ENCODE measurements at places on chromosomes 5 and 9.

GRCh38 chr9:135971111-135971766 lies 10.1 kb upstream of the UBAC1 start:
- no peak for DNase-seq

DNA sequence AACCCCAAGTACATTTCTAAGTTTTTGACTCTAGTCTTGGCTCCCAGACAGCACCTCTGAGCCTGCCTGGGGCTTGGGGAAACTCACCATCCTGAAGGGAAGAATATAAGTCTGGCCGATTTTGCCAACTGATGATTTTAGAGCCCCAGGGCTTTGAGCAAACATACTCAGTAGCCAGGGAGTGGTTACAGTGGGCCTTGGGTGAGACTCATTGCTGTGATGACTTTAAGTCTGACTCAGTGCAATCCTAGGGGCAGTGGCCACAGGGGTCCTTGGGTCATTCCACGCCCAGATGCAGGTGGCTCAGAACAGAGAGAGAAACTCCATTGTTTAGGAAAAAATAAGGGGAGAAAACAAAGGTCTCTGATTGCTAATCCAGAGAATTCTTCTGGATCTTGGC lies 312.0 kb upstream of the EDIL3 start:
- DNase-seq, result no peak

DNA sequence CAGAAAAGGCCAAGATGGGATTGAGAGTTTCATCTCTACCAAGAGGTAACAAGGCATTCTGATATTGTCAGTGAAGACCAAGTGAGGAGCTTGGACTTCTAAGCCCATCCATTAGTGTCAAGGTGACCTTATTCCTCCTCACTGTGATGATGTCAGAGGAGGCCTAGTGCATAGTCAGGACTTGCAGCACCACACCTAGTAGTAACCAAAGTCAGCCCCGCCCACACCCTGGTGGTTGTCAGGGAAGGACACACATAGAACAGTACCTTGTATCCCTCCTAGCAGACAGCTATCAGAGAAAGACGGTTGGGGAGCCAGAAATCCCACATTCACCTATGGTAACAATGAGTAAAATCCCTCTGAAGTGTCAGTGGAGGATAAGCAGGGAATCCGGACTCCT lies 111.7 kb downstream of the AP3B1 start:
- DNase-seq, result peak; percentile 19

DNA sequence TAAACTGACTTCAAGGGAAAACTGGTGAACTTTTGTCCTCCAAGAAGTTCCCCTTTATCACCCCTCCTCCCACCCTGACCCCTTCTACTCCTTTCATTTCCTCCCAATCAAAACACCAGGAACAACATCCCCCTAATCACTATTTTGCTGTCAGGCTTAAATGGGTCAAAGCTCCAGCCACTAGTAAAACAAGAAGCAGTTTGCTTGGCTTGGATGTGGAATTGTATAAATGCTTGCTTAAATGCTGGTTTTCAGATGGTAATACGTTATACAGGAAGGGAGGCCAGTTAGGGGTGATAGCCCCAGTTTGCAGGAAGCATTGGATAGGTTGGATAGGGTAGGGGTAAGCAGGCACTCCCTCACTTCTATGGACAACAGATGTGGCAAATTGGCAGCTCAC lies 473.6 kb downstream of the AGTPBP1 start:
- no peak for DNase-seq

GRCh38 chr5:161676103-161676502 lies 9.4 kb upstream of the GABRA6 start:
- DNase-seq, result no peak

GRCh38 chr5:143063175-143063970 lies 293.2 kb downstream of the ARHGAP26 start:
- no peak for DNase-seq

GRCh38 chr9:134725605-134725940 lies 84.0 kb downstream of the COL5A1 start:
- no peak for DNase-seq
